Epithelial cell of prostate (primary cell): ENCODE measurements at places on chromosomes 7 and 10.

GRCh38 chr10:91349381-91349780, 60.8 kb upstream of the HECTD2 start:
- DNase-seq, result peak; percentile 18

GRCh38 chr10:97259119-97259518, 33.3 kb downstream of the ARHGAP19 start:
- DNase-seq, result no peak

- DNase-seq, result no peak
Observed at GRCh38 chr10:124999433-125000365, 57.8 kb downstream of the ZRANB1 start.

DNA sequence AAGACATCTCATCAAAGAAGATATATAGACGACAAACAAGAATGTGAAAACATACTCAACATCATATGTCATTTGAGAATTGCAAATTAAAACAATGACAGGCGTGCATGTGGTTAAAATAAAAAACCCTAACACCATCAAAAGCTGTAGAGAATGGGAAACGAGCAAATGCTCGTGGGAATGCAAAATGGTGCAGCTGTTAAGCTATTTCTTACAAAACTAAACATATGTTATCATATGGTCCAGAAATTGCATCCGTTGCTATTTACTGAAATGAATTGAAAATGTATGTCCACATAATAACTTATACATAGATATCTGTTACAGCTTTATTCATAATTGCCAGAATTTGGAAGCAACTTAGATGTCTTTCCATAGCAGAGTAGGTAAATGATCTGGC, 574.4 kb downstream of the TNS3 start:
- DNase-seq, result no peak

GRCh38 chr10:123073187-123073586, 62.6 kb upstream of the HMX3 start:
- no peak for DNase-seq

DNA sequence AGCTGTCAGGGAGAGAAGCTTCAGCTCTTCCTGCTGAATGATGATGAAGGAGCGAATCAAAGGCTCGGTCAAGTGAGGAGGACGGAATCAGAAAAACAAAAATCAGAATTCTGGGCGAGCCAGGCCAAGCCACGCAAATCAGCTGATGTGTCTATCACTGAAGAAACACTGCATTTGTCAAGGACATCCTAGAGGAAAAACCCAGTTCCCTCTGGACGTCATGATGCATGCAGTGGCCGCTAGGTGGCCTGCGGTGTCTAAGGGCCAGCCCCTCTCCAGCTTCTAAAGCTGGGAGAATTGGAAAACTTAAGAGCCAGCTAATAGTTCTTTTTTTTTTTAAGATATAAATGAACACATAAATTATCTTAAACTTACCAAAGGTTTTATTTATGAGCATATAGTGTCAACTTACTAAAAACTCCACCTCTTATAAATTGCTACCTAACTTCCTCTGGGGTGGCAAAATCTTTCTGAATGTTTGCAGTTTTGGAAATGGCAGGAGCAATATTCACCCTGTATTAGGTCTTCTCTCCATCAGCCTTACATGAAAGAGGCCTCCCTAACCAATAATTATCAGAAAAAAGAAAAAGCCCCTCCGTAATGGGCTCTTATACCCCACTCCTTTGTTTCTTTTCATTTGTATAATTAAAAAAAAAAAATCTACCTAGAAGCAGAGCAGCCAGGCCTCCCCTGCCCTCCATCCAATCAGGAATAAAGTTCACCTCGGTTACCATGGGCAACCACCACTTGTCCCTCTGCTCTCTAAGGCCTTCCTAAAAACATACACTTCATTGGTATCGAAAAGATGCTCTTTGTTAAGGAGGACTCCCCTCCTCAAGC, 186.8 kb downstream of the USP6NL start:
- DNase-seq, result peak; percentile 2
